Kidney epithelial cell (primary cell): ENCODE measurements at places on chromosomes 2 and 18.

DNA sequence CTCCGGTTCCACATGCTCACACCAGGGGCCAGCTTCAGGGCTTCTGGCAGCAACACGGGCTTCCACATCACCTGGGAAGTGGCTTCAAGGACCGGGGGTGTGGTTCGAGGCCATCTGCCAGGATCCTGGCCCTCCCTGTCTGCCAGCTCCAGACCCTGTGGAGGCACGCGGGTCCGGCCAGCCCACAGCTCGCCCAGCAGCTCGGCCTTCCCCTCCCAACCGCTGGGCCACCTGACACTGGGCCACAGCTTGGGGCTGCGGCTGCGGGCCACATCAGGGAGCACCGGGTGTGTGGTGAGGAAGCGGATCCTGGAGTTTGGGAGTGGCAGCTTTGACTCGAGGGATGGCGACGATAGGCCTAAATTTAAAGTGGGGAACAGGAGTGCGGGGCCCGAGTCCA, 7.0 kb downstream of the C2orf81 start:
- no peak for DNase-seq

GRCh38 chr18:56042915-56043536, 455.0 kb upstream of the TCF4 start:
- DNase-seq, result no peak

DNA sequence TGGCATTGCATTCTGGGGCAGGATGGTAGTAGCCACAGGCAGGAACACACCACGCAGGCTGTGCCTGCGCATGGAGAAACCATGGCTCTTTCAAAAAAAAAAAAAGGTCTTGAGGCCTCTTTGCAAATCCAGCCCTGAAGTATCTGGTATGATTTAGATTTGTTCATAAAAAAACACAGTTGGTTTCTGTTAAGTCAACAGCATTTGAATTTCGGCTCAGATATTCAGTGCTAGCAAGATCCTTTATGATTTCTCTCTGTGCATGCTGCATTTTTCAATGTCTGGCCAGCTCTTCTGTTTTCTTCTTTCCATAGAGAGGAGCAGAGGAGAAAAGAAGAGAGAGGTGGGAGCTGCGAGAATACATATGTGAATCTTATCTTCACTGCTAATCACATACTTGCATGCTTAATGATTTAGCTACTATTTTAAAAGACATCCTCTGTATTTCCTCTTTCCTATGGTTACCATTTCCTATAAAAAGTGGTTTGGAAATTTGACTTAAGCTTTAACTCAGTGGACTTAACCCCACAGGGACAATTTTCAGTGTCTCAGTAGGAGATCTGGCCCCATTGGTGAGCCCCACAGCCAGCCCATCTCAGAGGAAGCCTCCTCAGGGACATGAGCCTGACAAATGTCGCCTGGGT, 214.3 kb upstream of the APCDD1 start:
- DNase-seq, result no peak

DNA sequence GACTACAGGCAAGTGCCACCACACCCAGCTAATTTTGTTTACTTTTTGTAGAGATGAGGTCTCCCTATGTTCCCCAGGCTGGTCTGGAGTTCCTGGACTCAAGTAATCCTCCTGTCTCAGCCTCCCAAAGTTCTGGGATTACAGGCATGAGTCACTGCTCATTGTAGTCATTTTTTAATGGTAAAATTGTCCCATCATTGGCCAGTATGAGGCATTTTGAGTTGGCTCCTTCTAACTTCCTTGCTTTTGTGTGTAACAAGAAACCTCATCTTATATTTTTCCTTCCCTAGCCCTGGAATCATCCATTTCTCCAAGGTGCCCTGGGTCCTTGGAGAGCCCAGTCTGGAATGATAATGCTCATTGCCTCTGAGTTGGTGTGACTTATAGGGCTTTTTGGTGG, 148.5 kb downstream of the INHBB start:
- no peak for DNase-seq
